GM23338 (cell line): ENCODE measurements at places on chromosomes 1 and 21. TPM values are rescaled to one million over a fixed set of nuclear protein-coding genes. Genes with fewer than 3 reads are reported as not detected.

- H3K4me3 ChIP-seq: no peak overlapping the region
- H3K27ac ChIP-seq: no peak overlapping the region
- H3K4me1 ChIP-seq: peaks cover 5% of the 10 kb centered on the region
- peaks cover 38% of the 10 kb centered on the region for H3K27me3 ChIP-seq
- H3K36me3 ChIP-seq: no peaks in the 10 kb centered on the region
- DNase-seq: peak; percentile 84
These were observed 3.6 kb downstream of the CR1 start for GRCh38 chr1:207499573-207499972.

GRCh38 chr1:36092798-36093185, 4.1 kb downstream of the ADPRS start:
- no peak overlapping the region for H3K27ac ChIP-seq
- no peak for DNase-seq
- peaks cover 13% of the 10 kb centered on the region; the same call in 1 of the 2 replicates for H3K36me3 ChIP-seq
- H3K4me3 ChIP-seq: no peak overlapping the region

DNA sequence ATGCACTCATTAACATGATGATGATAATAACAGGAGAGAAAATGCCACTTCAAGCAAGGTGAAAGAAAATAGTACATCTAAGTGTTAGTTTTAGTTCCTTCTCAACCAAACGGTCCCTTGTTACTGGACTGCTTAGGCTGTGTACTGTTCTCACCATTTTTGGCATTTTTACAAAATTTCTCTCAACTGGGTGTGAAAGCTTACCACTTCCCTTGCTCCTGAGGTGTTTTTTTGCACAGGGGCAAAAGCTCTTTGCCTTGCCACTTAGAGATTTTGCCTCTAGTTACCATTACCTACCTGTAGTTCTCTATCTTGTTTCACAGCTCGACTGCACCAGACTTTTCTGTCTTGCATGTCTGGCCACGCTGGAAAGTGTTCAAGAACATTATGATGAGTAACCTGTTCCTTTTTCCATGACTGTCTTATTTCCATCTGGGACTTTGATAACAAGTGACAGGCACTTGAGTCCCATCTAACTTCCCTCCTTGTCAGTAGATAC, 10.7 kb downstream of the NEK7 start:
- H3K27me3 ChIP-seq: no peaks in the 10 kb centered on the region
- no peak for DNase-seq
- no peak overlapping the region for H3K4me3 ChIP-seq
- no peaks in the 10 kb centered on the region for H3K36me3 ChIP-seq
- peaks cover 24% of the 10 kb centered on the region for H3K4me1 ChIP-seq
- no peak overlapping the region for H3K27ac ChIP-seq

DNA sequence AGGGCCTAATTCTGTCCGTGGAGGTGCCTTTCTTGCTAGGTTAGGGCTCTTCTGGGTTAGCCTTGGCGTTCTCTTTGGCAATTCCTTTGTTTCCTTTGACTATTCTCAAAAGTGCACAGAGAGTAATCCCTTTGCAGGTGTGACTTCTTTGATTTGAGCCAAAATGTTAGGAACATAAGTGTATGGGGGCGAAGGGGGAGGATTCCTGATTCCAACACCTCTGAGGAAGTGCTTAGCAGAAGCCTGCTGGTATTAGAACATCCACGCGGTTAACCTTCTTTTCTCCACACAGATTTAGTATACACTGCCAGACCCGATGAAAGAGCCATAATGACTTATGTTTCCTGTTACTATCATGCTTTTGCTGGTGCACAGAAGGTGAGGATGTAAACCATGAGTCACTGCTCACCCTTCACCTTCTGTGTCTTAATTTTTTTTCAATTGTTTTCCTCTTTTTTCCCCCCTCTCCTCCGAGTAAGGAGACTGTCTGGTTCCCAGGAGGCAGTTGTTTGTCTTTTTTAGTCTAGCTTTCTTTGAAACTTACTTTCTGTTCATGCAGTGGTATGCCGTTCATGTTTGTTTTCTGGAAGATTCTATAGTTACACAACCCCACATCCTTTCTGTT, 48.0 kb downstream of the ACTN2 start:
- no peaks in the 10 kb centered on the region for H3K36me3 ChIP-seq
- H3K4me1 ChIP-seq: peaks cover 5% of the 10 kb centered on the region; the same call in 1 of the 2 replicates
- DNase-seq: no peak

DNA sequence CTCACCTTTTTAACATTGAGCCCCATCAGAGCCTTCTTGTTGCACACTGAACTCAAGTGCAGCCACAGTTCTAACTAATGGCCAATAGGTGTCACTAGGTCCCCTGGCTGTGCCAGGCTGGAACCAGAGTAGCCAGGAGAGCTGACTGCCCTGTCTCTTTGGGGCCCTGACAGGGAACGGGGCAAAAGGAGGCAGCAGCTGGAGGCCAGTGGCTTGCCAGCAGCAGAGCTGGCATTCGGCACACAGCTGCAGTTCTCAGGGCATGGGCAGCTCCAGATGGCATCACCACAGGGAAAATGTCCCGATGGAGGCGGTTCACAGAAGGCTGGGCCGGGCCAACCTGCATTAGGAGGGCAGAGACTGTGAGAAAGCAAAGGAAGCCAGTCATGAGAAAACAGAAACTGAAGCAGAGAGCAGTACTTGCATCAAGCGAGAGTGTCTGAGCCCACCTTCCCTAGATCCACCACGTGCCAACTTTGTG, 188.6 kb downstream of the FCRL5 start:
- no peak overlapping the region for H3K27ac ChIP-seq
- H3K4me1 ChIP-seq: peaks cover 7% of the 10 kb centered on the region; the same call in 1 of the 2 replicates
- no peaks in the 10 kb centered on the region for H3K27me3 ChIP-seq
- peak; percentile 76 for DNase-seq

OR2L5 gene
- not detected in 2 replicates for total RNA-seq

CLDN14 gene
- not detected in 2 replicates for total RNA-seq
